ENCODE measurements at places on chromosomes 3 and 15.

- DNase-seq, result no peak
These were observed 2.5 kb downstream of the MPI start for GRCh38 chr15:74892313-74892712.

DNA sequence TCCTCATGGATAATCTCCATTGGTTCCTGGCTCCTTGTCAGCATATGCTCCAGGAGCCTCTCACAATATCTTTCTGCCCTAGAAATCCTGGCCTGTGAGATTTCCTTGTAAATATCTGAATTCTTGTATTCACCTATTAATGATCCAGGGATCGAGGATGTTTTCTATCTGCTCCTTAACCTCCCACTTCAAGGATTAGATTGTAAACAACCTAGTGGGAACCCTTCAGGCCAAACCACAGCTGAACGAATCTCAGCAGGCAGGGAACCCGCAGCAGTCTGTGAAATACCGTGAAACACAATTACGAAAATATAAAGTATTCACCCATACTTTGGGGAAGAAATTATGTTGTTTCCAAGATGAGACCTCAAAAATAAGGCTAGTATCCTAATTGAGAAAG lies 215.9 kb downstream of the TIGIT start:
- DNase-seq, result no peak

DNA sequence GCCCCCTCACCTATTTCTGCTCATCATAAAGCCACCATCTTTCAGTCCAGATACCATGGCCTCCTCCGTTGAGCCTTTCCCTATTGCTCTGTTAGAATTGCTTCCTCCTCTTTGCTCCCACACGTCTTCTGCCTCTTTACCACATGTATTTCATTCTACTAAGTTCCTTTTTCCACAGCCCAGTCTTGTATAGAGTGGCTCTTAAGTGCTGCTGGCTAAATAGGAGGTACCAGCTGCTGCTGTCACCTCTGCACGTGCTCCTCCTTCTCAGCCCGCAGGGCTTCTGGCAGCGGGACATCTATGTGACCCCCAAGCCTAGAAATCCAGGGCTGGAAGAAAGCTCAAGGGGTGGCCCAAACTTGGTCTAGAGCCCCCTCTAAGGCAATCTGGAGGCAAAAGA lies 38.8 kb upstream of the PLXND1 start:
- no peak for DNase-seq

GRCh38 chr3:126872701-126873342 lies 110.1 kb upstream of the PLXNA1 start:
- no peak for DNase-seq

GRCh38 chr3:72401005-72401545 lies 447.2 kb downstream of the SHQ1 start:
- no peak for DNase-seq
